ENCODE measurements at places on chromosomes 11 and 22.

GRCh38 chr22:19580291-19580890, 56.2 kb upstream of the CLDN5 start:
- no peak for DNase-seq

DNA sequence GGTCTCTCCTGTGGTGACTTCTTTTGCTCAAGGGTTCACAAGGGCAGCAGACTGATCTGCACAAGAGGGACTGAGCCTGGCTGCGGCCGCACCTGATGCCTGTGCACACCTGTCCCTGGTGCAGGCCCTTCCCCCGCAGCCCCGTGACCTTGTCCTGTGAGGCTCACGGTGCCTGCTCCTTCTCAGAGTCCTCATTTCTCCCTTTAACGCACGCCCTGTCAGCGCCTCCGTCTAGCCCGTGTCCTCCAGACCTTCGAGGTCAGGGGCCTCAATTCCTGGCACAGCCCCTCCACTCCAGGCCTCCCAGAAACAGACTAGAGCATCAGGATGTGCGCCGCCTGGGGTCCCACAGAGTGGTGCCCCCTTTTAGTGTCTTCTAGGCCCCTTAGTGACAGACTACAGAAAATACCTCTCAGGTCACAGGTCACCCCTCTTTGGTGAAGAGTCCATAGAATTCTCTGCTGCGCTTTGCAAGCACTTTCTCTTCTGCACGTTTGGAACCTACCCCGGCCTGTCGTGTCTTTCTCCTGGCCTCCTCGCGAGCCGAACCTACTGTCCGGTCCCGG, 1.0 kb upstream of the DRD4 start:
- DNase-seq: no peak

GRCh38 chr11:69439127-69439526, 42.3 kb upstream of the LINC01488 start:
- DNase-seq: no peak

- DNase-seq: no peak
These were observed 67.0 kb downstream of the SHANK2 start for GRCh38 chr11:71185411-71185810.

DNA sequence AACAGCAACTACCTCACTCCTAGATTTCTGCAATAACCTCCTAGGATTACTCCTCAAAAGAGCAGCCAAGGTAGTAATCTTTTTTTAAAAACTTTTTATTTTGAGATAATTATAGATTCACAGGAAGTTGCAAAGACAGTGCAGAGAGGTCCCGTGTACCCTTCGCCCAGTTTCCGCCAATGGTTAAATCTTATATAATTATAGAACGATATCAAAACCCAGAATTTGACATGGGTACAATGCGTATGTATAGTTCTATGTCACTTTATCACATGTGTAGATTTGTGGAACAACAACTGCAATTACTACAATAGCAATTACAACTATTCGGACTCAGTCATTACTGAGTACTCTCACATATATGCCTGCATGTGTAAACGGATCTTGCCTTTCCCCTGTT, 94.8 kb upstream of the APOA1 start:
- no peak for DNase-seq

Measured in GM19239 (cell line).